ENCODE measurements at places on chromosomes 2 and 18. TPM values are rescaled to one million over a fixed set of nuclear protein-coding genes. Genes with fewer than 3 reads are reported as not detected.

- peaks cover 7% of the 10 kb centered on the region for H3K4me1 ChIP-seq
- no peak overlapping the region for H3K27ac ChIP-seq
- DNase-seq = no peak
- H3K27me3 ChIP-seq = peaks cover 6% of the 10 kb centered on the region
- H3K36me3 ChIP-seq = no peaks in the 10 kb centered on the region
Measured at GRCh38 chr2:147512206-147512605, 332.6 kb upstream of the ACVR2A start.

- H3K4me3 ChIP-seq = no peak overlapping the region
- peaks cover 24% of the 10 kb centered on the region for H3K36me3 ChIP-seq
- H3K4me1 ChIP-seq = peaks cover 28% of the 10 kb centered on the region
- no peak overlapping the region for H3K27ac ChIP-seq
Measured at GRCh38 chr2:222297600-222297935, 1.2 kb downstream of the PAX3 start.

DNA sequence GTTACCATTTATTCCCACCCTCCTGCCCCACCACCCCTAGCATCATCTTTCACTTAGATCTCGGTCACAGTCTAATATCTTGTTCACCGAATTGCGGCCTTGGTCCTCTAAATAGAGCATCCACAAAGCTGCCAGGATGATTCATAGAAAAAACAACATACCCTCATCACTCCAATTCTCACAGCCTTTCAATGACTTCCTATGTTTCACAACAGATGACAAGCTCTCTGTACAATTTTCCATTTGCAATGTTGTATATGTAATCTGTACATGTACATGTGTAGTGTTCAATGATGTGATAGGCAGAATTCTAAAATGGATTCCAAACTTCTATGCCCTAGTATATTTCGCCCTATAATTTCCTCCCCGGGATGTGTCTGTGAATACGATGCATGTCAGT is 675.6 kb upstream of the CELF4 start:
- no peaks in the 10 kb centered on the region for H3K36me3 ChIP-seq
- no peak for DNase-seq
- H3K27me3 ChIP-seq = no peaks in the 10 kb centered on the region
- no peak overlapping the region for H3K27ac ChIP-seq
- H3K4me3 ChIP-seq = no peak overlapping the region
- H3K4me1 ChIP-seq = no peaks in the 10 kb centered on the region

DNA sequence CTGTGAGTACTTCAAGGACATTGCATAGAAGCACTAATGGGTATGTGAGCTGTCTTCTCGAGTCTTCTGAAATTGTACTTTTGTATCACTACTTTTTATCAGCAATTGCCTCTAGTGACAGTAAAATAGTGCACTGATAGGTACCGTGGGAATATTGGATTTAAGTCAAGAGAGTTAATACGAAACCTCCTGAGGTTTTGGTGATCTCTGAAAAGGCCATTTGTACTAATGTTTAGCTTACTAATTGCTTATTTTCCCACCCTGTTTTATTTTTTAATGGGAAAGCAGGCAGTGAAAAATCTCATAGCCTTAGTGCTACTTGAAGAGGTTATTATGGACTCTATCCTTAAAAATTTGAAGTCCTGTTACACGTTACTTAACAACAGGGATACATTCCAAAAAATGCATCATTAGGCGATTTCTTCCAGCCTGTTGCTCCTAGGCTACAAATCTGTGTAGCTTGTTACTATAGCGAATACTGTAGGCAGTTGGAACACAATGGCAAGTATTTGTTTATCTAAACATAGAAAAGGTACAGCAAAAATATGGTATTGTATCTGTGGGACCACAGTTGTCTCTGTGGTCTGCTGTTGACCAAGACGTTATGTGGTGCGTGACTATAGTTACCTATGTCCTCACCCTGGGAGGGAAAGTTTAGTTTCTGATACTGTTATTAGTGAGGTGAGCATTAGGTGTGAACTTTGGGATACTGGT is 65.9 kb downstream of the CAB39 start:
- DNase-seq = no peak
- H3K4me3 ChIP-seq = no peak overlapping the region
- H3K27ac ChIP-seq = peak overlapping the region; percentile 70
- H3K27me3 ChIP-seq = no peaks in the 10 kb centered on the region
- peaks cover 85% of the 10 kb centered on the region for H3K4me1 ChIP-seq

DNA sequence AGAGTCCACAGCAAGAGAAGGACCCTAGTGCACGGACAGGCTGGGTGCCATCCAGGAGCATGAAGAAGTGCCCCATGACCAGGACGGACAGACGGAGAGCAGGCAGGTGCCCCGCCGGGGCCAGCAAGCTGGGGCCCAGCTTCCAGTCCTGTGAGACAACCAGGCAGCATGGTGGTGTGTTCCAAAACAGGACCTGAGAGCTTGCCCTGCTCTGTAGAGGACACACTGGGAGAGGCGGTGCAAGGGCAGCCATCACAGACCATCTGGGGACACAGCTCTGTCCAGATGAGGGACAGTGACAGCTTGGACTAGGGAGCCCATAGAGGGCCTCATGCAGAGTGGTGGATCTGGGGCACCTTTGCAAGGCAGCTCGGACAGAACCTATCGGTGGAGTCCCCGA is 279.8 kb downstream of the EIPR1 start:
- peaks cover 5% of the 10 kb centered on the region for H3K27me3 ChIP-seq
- H3K36me3 ChIP-seq = no peaks in the 10 kb centered on the region
- H3K27ac ChIP-seq = no peak overlapping the region
- no peak overlapping the region for H3K4me3 ChIP-seq

DNA sequence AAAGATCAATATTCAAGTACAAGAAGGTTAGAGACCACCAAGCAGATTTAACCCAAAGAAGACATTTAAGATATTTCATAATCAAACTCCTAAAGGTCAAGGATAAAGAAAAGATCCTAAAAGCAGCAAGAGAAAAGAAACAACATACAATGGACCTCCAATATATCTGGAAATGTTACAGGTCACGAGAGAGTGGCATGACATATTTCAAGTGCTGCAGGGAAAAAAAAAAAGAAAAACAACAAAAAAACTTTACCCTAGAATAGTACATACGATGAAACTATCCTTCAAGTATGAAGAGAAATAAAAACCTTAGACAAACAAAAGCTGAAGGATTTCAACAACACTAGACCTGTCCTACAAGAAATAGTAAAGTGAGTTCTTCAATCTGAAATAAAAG is 91.5 kb upstream of the CD226 start:
- no peak for DNase-seq
- H3K36me3 ChIP-seq = peaks cover 50% of the 10 kb centered on the region
- no peaks in the 10 kb centered on the region for H3K27me3 ChIP-seq
- no peak overlapping the region for H3K27ac ChIP-seq
- H3K4me1 ChIP-seq = no peaks in the 10 kb centered on the region

DNA sequence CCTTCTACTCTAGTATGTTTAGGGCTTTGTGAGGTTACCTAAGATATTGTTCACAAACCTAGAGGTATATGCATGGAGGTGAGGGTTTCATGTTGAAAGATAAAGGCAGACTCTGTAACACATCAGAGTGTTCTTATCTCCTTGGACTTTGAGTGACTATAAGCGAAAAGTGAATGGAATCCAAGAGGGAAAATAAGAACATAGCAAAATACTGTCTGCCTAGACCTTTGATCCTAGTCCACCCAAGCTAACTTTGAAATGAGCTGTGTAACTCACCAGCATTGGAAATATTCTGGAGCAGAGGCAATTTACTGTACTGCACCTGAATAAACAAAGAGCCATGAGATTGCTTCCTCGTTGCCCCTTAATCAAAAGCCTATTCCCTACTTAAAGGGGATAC is 28.2 kb upstream of the GALNT1 start:
- H3K36me3 ChIP-seq = no peaks in the 10 kb centered on the region
- no peak overlapping the region for H3K27ac ChIP-seq
- peaks cover 6% of the 10 kb centered on the region for H3K27me3 ChIP-seq
- DNase-seq = no peak

DNA sequence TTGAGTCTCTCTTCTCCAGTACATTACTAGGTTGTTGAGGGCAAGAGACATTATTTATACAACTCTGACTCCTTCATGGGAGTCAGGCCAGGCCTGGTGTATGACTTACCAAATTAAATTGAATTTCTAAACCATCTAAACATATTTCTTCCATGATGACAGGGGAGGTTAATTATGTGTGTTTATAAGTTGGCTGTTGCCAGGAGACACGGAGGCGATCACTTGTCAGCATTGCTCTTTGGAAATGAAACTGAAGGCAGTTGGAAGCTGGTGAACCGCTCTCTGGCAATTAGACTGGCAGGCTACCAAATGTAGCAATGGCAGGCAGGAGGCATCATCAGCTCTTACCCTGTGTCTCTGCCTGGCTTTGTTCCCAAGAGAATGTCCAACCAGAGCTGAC is 241.4 kb downstream of the KCNS3 start:
- H3K4me1 ChIP-seq = no peaks in the 10 kb centered on the region
- no peak for DNase-seq
- H3K36me3 ChIP-seq = no peaks in the 10 kb centered on the region
- H3K27ac ChIP-seq = no peak overlapping the region

- no peaks in the 10 kb centered on the region for H3K36me3 ChIP-seq
- no peak overlapping the region for H3K4me3 ChIP-seq
- H3K4me1 ChIP-seq = no peaks in the 10 kb centered on the region
- H3K27me3 ChIP-seq = peaks cover 12% of the 10 kb centered on the region
Measured at GRCh38 chr2:33437297-33437696, 39.2 kb upstream of the RASGRP3 start.

GRCh38 chr2:109472331-109472959 is 141.3 kb downstream of the SEPTIN10 start:
- no peaks in the 10 kb centered on the region for H3K36me3 ChIP-seq
- no peak for DNase-seq
- H3K4me1 ChIP-seq = peaks cover 12% of the 10 kb centered on the region
- H3K4me3 ChIP-seq = no peak overlapping the region
- H3K27me3 ChIP-seq = no peaks in the 10 kb centered on the region

DNA sequence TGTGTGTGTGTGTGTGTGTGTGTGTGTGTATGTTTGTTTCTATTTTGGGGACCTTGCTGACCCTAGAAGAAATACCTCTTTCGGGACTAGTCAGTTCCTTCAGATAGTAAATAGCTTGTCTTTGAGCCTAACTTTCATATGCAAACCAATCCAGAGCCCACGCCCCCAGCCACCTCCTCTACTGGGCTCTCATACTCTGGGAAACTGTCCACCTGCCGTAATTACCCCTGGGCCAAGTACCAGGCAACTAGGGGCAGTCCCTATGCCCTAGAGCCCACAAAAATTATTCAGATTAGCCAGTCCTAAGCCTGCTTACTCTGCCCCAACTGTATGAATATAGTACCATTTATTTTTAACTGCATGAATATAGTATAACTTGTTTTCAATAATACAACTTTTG is 970.4 kb downstream of the EPHA4 start:
- H3K27me3 ChIP-seq = no peaks in the 10 kb centered on the region
- no peaks in the 10 kb centered on the region for H3K4me1 ChIP-seq
- H3K4me3 ChIP-seq = no peak overlapping the region
- no peaks in the 10 kb centered on the region for H3K36me3 ChIP-seq
- no peak for DNase-seq

- no peak overlapping the region for H3K27ac ChIP-seq
- no peak overlapping the region for H3K4me3 ChIP-seq
- H3K4me1 ChIP-seq = no peaks in the 10 kb centered on the region
- no peak for DNase-seq
Measured at GRCh38 chr2:150478200-150478974, 9.1 kb downstream of the RND3 start.

- H3K36me3 ChIP-seq = no peaks in the 10 kb centered on the region
- no peaks in the 10 kb centered on the region for H3K4me1 ChIP-seq
- H3K4me3 ChIP-seq = no peak overlapping the region
- peaks cover 47% of the 10 kb centered on the region for H3K27me3 ChIP-seq
- DNase-seq = no peak
Measured at GRCh38 chr18:58845928-58846724, 18.6 kb upstream of the ZNF532 start.

GRCh38 chr2:203346612-203347011 is 18.4 kb downstream of the ABI2 start:
- no peak for DNase-seq
- no peaks in the 10 kb centered on the region for H3K4me1 ChIP-seq
- H3K36me3 ChIP-seq = peaks cover 10% of the 10 kb centered on the region
- H3K27me3 ChIP-seq = no peaks in the 10 kb centered on the region

- no peaks in the 10 kb centered on the region for H3K36me3 ChIP-seq
- no peak overlapping the region for H3K27ac ChIP-seq
- H3K27me3 ChIP-seq = peaks cover 5% of the 10 kb centered on the region
- DNase-seq = no peak
Measured at GRCh38 chr2:920573-920972, 30.1 kb upstream of the SNTG2 start.

DNA sequence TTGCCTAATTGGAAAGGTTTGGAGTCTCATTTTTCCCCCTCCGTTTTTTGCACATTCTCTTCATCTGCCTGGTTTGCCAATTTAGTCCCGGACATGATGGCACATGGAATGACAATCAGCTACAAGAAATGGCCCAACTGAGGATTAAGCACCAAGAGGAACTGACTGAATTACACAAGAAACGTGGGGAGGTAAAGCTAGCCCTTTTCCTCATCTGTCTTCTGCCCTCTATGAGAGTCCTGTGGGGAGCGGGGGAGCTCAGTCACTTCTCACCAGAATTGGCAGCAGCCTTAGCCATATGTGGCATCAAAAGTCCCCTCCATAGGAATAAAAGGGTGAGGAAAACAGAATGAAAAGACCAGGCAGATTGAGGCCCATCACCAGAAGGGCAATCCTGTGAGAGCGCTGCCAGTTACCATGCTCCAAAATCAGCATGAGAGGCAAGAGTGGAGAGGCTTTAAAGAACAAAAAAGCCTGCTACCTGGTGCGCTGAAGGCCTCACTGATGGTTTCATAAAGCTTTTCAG is 11.6 kb downstream of the ATG16L1 start:
- H3K4me3 ChIP-seq = no peak overlapping the region
- no peaks in the 10 kb centered on the region for H3K27me3 ChIP-seq
- peaks cover 73% of the 10 kb centered on the region for H3K4me1 ChIP-seq
- no peak for DNase-seq
- peak overlapping the region; percentile 82 for H3K27ac ChIP-seq

- no peak overlapping the region for H3K27ac ChIP-seq
- no peaks in the 10 kb centered on the region for H3K27me3 ChIP-seq
- no peak for DNase-seq
- H3K36me3 ChIP-seq = no peaks in the 10 kb centered on the region
Measured at GRCh38 chr2:232336241-232336736, 42.3 kb upstream of the ALPP start.

DNA sequence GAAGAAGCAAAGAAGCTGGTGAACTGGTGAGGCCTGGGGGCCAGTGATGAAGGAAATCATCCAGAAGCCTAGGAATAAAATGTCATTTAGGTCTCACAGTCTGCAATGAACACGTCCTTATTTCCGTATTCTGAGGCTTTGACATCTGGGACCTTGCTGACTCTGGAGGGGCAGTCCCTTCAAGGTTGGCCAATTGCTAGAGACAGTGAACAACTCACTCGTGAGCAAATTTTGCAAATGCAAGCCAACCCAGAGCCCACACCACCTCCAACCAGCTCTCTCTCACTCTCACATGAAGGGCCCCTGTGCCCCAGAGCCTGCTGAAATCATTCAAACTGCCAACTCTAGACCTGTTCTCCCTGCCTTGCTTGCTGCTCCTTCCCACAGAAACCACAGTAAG is 279.1 kb upstream of the LYPD1 start:
- H3K4me1 ChIP-seq = no peaks in the 10 kb centered on the region
- no peaks in the 10 kb centered on the region for H3K36me3 ChIP-seq
- no peak overlapping the region for H3K4me3 ChIP-seq
- no peak overlapping the region for H3K27ac ChIP-seq

- no peak overlapping the region for H3K27ac ChIP-seq
- no peak for DNase-seq
- peaks cover 5% of the 10 kb centered on the region for H3K27me3 ChIP-seq
Measured at GRCh38 chr2:172372436-172372835, 55.0 kb upstream of the ITGA6 start.

Gene MSTN
- not detected for total RNA-seq

Gene POLR1A
- total RNA-seq = 40.8 TPM

Gene BOLL
- total RNA-seq = not detected

Gene CYP1B1
- total RNA-seq = 1.9 TPM

Gene GTF2A1L
- total RNA-seq = not detected

Gene FZD7
- total RNA-seq = not detected

Gene FBXO41
- 32.3 TPM for total RNA-seq

Gene RUFY4
- total RNA-seq = 0.81 TPM
